ENCODE measurements at places on chromosomes 16 and 17. TPM values are rescaled to one million over a fixed set of nuclear protein-coding genes. Genes with fewer than 3 reads are reported as not detected.

DNA sequence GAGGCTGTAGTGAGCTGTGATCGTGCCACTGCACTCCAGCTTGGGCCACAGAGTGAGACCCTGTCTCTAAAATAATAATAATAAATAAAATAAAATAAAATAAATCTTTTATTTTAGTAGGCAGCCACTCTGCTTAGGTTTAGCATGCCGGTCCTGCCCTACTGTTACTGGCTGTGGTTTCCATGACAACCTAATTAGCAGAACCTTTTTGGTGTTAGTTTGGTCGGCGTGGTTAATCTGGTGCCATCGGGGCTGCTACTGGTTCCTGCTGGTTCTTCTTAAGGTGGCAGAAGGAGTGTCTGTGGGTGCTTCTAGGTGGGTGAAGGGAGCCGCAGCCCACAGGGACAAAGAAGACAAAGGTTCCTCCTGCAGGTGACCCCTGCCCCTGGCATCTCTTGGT, 37.8 kb upstream of the CBX4 start:
- no peak overlapping the region for H3K4me3 ChIP-seq
- H3K27ac ChIP-seq: no peak overlapping the region
- H3K4me1 ChIP-seq: no peaks in the 10 kb centered on the region
- no peaks in the 10 kb centered on the region for H3K36me3 ChIP-seq
- no peak for DNase-seq
- no peaks in the 10 kb centered on the region for H3K27me3 ChIP-seq

GRCh38 chr16:31079342-31079944, 5.2 kb downstream of the ZNF646 start:
- DNase-seq: no peak
- peaks cover 66% of the 10 kb centered on the region for H3K36me3 ChIP-seq
- peaks cover 34% of the 10 kb centered on the region for H3K4me1 ChIP-seq
- H3K27me3 ChIP-seq: no peaks in the 10 kb centered on the region
- H3K27ac ChIP-seq: no peak overlapping the region
- no peak overlapping the region for H3K4me3 ChIP-seq

APOBR gene
- total RNA-seq: 6.1 TPM

CMTM2 gene
- total RNA-seq: not detected

KRT28 gene
- total RNA-seq: not detected

DNA sequence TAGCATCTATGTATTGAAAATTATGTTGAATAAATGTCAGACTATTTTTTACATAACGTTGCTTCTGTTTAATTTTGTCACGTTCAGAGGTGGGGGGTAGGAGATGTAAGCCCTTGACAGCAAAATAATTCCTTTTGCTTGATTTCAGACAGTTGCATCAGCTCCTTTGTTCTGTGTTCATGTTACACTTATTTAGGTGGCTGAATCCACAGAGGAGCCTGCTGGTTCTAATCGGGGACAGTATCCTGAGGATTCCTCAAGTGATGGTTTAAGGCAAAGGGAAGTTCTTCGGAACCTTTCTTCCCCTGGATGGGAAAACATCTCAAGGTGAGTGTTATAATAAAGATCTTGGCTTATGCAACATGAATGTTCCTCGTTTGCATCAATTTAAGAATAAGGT, 4.5 kb downstream of the HERPUD1 start:
- H3K27ac ChIP-seq: no peak overlapping the region
- H3K4me1 ChIP-seq: peaks cover 36% of the 10 kb centered on the region
- no peak overlapping the region for H3K4me3 ChIP-seq
- DNase-seq: no peak

CFAP97D1 gene
- total RNA-seq: not detected

- H3K4me3 ChIP-seq: no peak overlapping the region
- H3K27me3 ChIP-seq: no peaks in the 10 kb centered on the region
- no peak overlapping the region for H3K27ac ChIP-seq
- no peaks in the 10 kb centered on the region for H3K36me3 ChIP-seq
These were observed 277.0 kb downstream of the WWOX start for GRCh38 chr16:78376452-78376851.

DNA sequence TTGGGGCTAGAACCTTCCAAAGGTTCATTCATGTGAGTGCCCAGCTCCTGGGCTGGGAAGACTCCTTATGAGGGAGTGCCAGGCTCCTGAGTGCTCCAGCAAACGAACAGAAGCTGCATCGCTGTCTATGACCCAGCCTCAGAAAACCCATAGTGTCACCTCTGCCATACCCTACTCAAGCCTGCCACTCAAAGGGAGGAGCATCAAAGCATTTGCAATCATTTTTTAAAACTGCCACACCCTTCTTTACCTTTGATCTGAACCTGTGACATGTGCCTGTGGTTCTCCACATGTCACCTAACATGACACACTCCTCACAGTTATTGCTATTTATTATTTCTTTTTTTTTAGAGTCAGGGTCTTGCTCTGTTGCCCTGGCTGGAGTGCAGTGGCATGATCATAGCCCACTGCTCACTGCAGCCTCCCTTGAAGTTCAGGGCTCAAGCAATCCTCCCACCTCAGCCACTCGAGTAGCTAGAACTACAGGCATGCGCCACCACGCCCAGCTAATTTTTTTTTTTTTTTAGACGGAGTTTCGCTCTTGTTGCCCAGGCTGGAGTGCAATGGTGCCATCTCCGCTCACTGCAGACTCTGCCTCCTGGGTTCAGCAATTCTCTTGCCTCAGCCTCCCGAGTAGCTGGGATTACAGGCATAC, 7.3 kb upstream of the KDM8 start:
- H3K36me3 ChIP-seq: no peaks in the 10 kb centered on the region
- H3K27me3 ChIP-seq: no peaks in the 10 kb centered on the region
- no peak overlapping the region for H3K4me3 ChIP-seq

GRCh38 chr17:65227637-65228036, 90.5 kb downstream of the RGS9 start:
- H3K4me1 ChIP-seq: peaks cover 29% of the 10 kb centered on the region
- H3K27ac ChIP-seq: no peak overlapping the region
- H3K27me3 ChIP-seq: no peaks in the 10 kb centered on the region
- H3K4me3 ChIP-seq: no peak overlapping the region

DNA sequence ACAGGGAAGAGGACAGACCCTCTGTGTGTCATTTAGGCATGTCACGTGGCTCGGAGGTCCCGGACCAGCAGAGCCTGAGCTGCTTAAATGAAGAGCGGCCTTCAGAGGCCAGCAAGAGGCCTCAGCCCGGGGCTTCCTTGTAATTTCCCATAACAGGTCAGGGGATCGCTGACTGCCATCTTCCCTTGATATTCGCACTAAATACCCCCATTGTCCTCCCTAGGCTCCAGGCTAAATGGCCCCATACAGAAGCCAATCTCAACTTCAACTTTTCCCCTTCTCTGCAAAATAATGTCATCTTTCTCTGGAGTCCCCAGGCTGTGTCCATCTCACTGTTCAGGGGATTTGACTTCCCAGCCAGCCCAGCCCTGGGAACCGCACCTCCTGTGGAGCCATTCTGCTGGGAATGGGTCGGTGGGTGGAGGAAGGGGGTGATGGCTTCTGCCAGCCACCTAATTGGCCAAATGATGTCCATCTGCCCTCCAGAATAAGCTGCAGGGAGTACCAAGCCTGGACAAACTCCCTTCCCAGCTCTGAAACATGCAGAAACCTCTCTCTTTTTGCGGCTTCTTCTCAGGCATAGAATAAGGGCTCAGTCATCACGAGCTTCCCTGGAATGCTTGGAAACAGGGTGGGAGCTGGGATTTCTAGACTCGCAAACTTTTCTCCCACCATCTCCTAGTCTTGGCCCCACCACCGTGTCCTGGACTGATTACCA, 129.9 kb downstream of the SDK2 start:
- no peaks in the 10 kb centered on the region for H3K4me1 ChIP-seq
- H3K4me3 ChIP-seq: no peak overlapping the region
- DNase-seq: no peak
- H3K27me3 ChIP-seq: peaks cover under 1% of the 10 kb centered on the region
- no peak overlapping the region for H3K27ac ChIP-seq
- H3K36me3 ChIP-seq: no peaks in the 10 kb centered on the region

- no peak overlapping the region for H3K4me3 ChIP-seq
- H3K27ac ChIP-seq: no peak overlapping the region
- peaks cover 56% of the 10 kb centered on the region for H3K36me3 ChIP-seq
- H3K27me3 ChIP-seq: no peaks in the 10 kb centered on the region
- H3K4me1 ChIP-seq: no peaks in the 10 kb centered on the region
These were observed 20.1 kb upstream of the SLC5A11 start for GRCh38 chr16:24825696-24826095.

GRCh38 chr16:78743556-78743955, 644.1 kb downstream of the WWOX start:
- no peak for DNase-seq
- H3K4me3 ChIP-seq: no peak overlapping the region

DNA sequence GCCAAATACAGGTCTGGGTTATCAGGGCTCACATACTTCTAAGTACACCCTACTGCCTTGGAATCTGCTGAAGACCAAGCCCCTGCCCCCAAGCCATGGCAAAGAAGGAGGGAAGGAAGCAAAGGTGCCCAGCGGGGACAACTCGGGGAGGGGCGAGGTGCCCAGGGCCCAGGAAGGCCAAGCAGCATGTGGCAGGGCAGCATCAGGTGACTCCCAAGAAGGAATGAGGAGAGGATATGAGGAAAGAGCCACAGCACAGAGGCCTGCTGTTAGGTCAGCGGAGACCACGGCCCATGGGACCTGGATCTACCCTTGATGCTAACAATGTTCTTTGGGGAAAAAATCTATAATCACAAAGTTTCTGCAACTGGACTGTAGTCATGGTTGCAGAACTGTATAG, 142.6 kb upstream of the CRHR1 start:
- no peaks in the 10 kb centered on the region for H3K36me3 ChIP-seq
- no peak for DNase-seq
- no peak overlapping the region for H3K27ac ChIP-seq
- peaks cover 12% of the 10 kb centered on the region for H3K4me1 ChIP-seq

GRCh38 chr16:557463-558297, 2.5 kb upstream of the PRR35 start:
- H3K4me1 ChIP-seq: peaks cover 4% of the 10 kb centered on the region
- DNase-seq: no peak
- peaks cover 5% of the 10 kb centered on the region for H3K36me3 ChIP-seq
- no peak overlapping the region for H3K27ac ChIP-seq
- peaks cover 24% of the 10 kb centered on the region for H3K27me3 ChIP-seq

Measured in CD4-positive, alpha-beta T cell (primary cell).